Activated naive CD4-positive, alpha-beta T cell (primary cell): ENCODE measurements at places on chromosomes 3 and 15.
A peak's percentile ranks its signal among the peaks of the same experiment; 100 is the strongest.

GRCh38 chr3:184772667-184773272, 39.2 kb upstream of the VPS8 start:
- no peak for DNase-seq

DNA sequence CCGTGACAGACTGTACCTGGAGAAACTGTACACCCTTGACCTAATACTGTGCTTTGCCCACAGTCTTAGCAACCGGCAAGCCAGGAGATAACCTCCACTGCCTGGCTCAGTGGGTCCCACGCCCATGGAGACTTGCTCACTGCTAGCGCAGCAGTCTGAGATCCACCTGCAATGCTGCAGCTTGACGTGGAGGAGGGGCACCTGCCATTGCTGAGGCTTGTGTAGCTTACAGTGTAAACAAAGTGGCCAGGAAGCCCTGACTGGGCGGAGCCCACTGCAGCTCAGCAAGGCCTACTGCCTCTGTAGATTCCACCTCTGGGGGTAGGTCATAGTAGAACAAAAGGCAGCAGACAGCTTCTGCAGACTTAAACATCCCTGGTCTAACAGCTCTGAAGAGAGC, 189.3 kb downstream of the EDEM1 start:
- no peak for DNase-seq

DNA sequence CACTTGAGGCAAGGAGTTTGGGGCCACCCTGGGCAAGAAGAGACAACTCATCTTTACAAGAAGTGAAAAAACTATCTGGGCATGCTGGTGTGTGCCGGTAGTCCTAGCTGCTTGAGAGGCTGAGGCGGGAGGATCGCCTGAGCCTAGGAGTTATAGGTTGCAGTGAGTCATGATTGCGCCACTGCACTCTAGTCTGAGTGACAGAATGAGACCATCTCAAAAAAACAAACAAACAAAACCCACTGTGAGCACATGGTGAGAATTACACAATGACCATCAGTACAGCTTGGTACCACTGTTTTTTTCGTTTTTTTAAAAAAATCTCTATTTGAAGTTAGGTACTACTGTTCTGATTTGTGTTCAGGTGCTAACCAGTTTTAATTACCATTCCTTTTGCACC, 13.6 kb downstream of the VPS39 start:
- DNase-seq, result no peak

- DNase-seq, result no peak
Measured at GRCh38 chr15:37618353-37618752, 316.1 kb upstream of the TMCO5A start.

DNA sequence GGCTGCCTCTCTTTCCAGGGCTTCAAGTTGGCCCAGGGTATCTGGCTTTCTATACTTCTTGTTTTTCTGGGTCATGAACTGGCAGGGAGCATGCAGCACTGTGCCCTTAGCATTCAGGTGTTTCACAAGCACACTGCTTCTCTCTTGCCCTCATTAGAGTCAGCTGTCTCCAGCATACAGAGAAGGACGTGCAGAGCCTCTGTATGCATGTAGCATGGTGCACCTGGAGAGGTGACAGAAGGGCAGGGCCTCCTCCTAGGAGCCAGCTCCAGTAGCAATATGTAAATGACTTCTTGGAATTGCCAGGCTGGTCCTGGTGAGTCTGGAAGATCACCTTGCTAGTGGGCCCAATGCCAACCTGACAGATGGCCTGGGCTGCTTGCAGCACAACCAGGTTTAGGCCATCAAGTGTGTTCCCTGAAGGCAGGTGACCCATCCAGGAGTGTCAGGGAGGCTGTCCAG, 44.8 kb upstream of the ATP2C1 start:
- DNase-seq, result no peak

DNA sequence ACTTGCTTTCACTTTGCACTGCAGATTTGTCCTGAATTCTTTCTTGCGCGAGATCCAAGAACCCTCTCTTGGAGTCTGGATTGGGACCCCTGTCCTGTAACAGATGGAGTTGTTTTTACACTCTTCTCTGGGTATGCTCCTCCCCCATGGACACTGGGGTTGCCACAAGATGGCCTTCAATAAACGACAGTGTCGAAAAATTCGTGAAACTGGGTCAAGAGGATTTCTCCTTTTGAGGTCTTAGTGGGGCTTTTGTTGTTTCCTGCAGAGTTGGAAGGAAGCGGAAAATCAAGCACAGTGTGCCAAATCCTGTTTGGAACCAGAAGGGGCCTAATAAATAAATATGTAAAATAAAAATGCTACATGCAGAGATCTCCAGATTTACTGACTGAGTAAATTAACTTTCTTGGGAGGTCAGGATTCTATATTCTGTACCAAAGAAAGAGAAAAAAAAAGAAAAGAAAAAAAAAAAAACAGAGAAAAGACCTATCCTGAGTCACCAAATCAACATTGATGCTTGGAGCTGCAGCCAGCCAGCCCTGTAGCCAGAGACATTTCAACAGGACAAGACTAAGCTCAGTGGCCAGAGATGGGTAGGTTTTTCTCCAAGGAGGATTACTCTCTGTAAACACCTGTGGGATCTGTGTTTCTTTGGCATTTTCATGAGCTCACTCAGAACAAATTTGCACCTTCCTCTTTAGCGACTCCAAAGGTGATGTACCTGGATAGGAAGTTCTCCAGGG, 24.8 kb downstream of the CCDC80 start:
- no peak for DNase-seq

DNA sequence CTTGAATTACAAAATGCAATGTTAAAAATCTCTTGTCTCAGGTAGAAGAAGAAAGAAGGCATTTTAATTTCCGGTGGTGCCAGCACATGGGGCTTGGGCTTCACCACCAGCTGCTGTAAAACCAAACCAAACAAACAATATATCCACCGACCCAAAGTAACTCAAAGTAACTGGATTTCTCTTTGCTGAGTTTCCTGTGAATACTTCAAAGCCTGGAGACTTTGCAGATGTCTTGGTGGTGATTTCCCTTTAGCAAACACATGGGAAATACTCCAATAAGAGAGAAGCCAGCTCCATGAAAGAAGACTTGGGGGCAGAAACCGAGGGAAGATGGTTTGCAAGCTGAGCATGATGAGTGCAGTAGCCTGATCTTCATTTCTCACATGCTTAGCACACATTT, 62.6 kb downstream of the EIF4E3 start:
- no peak for DNase-seq

- DNase-seq, result no peak
Measured at GRCh38 chr15:25713736-25714537, 149.2 kb downstream of the ATP10A start.

DNA sequence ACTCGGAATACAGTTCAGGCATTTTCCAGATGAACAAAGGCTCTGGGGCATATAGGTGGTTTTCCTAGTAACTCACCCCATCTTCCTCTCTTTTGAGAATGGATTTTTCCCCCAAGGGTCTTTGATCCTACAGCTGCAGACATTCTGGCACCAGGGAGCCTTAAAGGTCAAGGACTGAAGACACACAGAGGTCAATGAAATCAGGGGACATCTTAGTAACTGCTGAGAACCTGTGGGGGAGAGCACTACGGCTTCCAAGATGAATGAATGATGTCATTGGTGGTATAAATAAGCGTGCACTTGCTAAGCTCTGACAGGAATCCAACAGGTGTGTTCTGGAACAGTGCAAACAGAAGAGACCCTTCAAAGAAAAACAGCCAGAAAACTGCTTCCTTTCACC, 36.3 kb downstream of the TMEM212 start:
- no peak for DNase-seq

DNA sequence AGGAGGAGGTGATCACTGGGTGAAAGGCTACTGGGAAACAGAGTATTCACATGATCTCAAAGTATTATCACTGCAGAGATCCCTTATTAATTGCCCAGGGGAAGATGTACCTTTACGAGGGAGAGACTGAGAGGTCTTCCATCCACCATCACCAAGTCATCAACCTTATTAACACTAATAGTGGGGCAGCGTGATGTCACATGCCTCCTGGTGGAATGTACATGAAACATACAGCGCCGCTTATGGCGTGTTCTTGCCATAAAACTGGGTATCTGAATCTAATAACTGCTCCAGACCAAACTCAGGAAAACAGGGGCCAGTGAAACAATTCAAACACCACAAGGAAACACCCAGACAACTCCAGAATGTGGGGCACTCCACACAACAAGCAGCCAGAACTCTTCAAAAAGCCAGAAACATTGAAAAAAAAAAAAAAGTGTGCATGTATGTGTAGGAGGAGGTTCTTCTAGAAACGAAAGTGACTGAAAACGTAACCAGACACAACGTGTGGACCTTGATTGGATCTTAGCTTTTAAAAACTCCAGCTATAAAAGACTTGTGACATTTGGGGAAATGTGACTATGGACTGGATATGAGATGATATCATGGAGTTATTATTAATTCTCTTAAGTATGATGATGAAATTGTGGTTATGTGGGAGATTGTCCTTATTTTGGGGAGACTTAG, 4.6 kb downstream of the STIMATE start:
- DNase-seq, result no peak

GRCh38 chr15:47553947-47554346, 163.4 kb upstream of the SEMA6D start:
- no peak for DNase-seq

- no peak for DNase-seq
Measured at GRCh38 chr3:156334841-156335545, 214.6 kb downstream of the KCNAB1 start.

GRCh38 chr3:40817017-40817416, 292.3 kb downstream of the ZNF621 start:
- DNase-seq, result no peak

GRCh38 chr3:110492876-110493275, 578.7 kb upstream of the NECTIN3 start:
- DNase-seq, result no peak

- DNase-seq, result no peak
Measured at GRCh38 chr3:183584246-183584913, 28.9 kb upstream of the KLHL6 start.

GRCh38 chr3:46280105-46280797, 38.0 kb downstream of the CCR3 start:
- no peak for DNase-seq

GRCh38 chr3:176075046-176075445, 1122.2 kb downstream of the TBL1XR1 start:
- no peak for DNase-seq

GRCh38 chr3:188452158-188452772, 298.3 kb downstream of the LPP start:
- DNase-seq, result no peak

DNA sequence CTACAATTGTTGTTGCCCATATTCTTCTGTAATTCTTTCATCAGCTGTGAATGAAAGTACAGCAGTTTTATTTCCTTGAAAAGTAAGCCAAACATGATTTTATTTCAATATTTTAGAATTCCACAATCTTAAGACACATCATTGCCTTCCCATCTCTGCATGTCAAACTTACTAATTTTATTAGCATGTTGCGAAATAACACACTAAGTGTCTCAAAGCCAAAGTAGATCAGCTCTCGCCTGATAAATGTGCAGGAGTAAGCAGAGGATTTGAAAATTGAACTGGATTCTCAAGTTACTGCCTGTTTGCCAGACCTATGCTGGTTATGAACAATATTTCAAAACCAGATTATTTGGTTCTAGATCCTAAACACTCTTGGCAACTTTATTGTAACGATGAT, 25.7 kb downstream of the TGFBR2 start:
- no peak for DNase-seq

- DNase-seq, result no peak
Measured at GRCh38 chr3:177824190-177824786, 627.0 kb upstream of the TBL1XR1 start.

DNA sequence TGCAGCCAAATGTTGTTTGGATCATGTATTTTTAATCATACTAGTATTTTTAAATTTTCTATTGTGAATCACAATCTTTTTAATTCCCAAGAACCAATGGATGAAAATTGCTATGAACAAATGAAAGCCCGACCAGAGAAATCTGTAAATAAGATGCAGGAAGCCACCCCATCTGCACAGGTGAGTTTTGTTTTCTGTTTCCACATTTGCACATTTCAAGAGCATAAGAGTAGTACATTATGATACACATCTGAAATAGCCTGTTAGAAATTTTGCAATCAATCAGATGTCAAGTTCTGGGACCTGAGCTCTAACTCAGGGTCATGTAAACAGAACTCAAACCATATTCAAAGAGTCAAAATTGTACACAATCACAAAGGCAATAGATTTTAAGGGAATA, 26.5 kb downstream of the TRAT1 start:
- DNase-seq, result no peak

GRCh38 chr3:125257536-125257935, 45.0 kb upstream of the SLC12A8 start:
- no peak for DNase-seq

DNA sequence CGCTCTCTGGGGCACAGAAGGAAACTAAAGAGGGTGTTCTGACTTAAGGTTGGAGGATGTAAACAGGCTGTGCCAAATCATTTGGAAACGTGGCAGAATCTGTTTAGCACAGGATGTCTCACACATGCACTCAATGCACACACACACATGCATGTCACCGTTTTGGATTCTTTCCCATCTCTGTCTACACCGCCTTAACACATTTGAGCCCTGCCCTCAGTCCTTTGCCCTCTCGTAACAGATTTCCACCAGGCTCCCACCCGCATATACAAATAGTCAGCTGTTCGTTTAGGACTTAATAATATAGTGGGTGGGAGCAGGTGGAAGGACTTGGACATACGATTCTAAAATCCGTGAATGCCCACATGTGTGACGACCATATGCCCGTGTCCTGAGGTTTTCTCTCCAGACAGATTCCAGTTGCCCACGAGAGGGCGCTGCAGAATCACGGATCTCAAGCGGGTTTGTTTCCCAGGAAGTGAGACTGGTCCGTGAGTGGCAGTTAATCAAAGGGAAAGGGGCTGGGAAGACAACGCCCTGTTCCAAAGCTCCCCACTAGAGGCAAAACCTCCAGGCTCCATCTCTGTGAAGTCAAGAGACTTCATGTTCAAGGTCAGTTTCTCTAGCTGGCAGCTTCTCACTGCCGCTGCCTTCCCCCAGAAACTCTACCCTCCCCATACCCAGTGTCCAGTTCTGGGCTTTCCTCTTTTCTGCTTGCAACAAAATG, 44.5 kb downstream of the NOX5 start:
- peak; percentile 50 for DNase-seq

GRCh38 chr3:180612364-180612763, 10.4 kb downstream of the TTC14 start:
- DNase-seq, result no peak

GRCh38 chr3:117955196-117955595, 1079.5 kb downstream of the IGSF11 start:
- DNase-seq, result no peak

DNA sequence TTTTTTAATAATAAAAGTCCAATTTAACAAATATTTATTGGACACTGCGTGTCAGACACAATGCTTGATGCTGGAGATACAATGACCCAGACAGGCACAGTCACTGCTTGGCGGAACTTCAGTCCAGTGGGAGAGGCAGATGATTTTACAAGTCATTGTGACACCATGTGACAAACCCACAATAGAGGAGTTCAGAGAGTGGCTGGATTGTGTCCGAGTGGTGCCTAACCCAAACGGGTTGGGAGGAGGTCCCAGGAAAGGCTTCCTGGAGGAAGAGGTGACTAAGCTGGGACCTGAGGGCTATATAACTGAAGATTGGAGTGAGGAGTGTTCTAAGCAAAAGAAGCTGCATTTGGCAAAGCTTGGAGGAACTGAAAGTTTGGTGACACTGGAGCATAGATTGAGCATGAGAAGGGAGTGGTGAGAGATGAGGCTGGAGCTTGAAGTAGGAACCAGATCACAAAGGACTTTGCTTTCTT, 41.4 kb downstream of the CRTC3 start:
- DNase-seq, result no peak
